ENCODE measurements at places on chromosomes 1 and 21. TPM values are rescaled to one million over a fixed set of nuclear protein-coding genes. Genes with fewer than 3 reads are reported as not detected.

Gene PRR9
- not detected for total RNA-seq

Gene NCF2
- total RNA-seq = not detected

Gene PROK1
- not detected for total RNA-seq

Gene TAL1
- total RNA-seq = not detected

Gene TMEM269
- total RNA-seq = under 0.01 TPM

Gene FNDC10
- 3.1 TPM for total RNA-seq

Gene ZNF683
- total RNA-seq = not detected

Gene OR2M3
- not detected for total RNA-seq

Gene DENND2C
- 0.84 TPM for total RNA-seq

Gene PLA2G2C
- total RNA-seq = not detected

Gene IQGAP3
- 48.9 TPM for total RNA-seq

Gene ABCA4
- not detected for total RNA-seq

Gene MCOLN2
- total RNA-seq = 0.45 TPM

Gene AQP10
- total RNA-seq = not detected

Gene MYBPH
- not detected for total RNA-seq

Gene AXDND1
- 0.30 TPM for total RNA-seq

Gene RNF187
- total RNA-seq = 31.4 TPM

Gene ZNF362
- 12.2 TPM for total RNA-seq

Gene TMIGD3
- total RNA-seq = 0.34 TPM

Gene C1orf74
- 2.2 TPM for total RNA-seq

Gene S100A3
- total RNA-seq = 11.6 TPM

Gene NRAS
- total RNA-seq = 57.1 TPM

Gene KCNJ9
- not detected for total RNA-seq

Gene ESPN
- not detected for total RNA-seq

Gene TFF2
- not detected for total RNA-seq

Gene FAM72A
- total RNA-seq = 6.7 TPM

Gene SPATA1
- total RNA-seq = not detected

Gene KLF17
- total RNA-seq = under 0.01 TPM

Gene MARK1
- total RNA-seq = 0.89 TPM

Gene KLHDC7A
- total RNA-seq = not detected

Gene TNFRSF8
- total RNA-seq = not detected

Gene FCGR1A
- total RNA-seq = not detected

Gene TBX19
- total RNA-seq = 0.34 TPM

Gene GBP7
- total RNA-seq = not detected

Gene MEX3A
- 5.1 TPM for total RNA-seq

Data from bronchus fibroblast of lung (primary cell).